Spinal cord (tissue), 10 donors: ENCODE measurements at places on chromosomes 7 and 10. TPM values are rescaled to one million over a fixed set of nuclear protein-coding genes. Genes with fewer than 3 reads are reported as not detected.

The PAX4 gene
- total RNA-seq = not detected

The ATP6V0A4 gene
- 1.3 TPM for total RNA-seq

The FAM25G gene
- total RNA-seq = not detected

The CALCR gene
- 2.4 TPM for total RNA-seq

The PHYHIPL gene
- 98.9 TPM for total RNA-seq

The TRIL gene
- total RNA-seq = 24.0 TPM
